ENCODE measurements at places on chromosomes 12 and 14.

DNA sequence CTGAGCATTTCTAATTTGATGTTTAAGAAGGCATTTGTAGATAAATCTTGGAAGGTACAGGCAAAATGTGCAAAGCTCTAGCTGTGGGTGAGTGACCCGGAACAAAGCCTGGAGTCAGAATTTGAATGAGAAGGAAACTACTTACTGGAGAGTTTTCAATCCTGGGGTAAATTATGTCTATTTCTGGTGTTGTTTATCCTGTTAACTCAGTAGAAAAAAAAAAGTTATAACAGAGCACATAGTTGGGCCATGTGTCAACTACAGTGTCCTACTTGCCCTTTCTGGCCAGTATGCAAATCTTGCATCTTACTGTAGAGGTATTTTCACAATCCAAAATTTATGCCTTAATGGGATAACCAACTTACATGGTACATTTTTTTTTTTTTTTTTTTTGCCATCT is 182.3 kb downstream of the SYNE2 start:
- DNase-seq = no peak

DNA sequence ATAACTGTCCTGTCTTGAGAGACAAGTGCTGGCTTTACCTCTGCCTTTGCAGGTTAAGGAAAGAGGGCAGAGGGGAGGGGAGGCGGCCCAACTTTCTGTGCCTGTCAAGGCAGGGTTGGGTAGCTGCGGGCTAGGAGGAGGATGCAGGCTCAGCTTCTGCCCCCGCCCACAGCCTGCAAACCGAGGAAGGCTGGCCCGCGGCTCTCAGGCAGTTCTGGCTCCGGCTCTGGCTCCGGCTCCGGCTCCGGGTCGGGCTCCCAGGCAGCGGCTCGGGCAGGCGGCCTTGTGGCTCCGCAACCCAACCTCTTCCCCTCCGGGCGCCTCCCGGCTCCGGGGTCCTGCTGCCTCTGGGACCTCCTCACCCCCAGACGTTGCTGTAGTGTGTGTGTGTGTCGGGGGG is 92.9 kb downstream of the TMEM30B start:
- no peak for DNase-seq

DNA sequence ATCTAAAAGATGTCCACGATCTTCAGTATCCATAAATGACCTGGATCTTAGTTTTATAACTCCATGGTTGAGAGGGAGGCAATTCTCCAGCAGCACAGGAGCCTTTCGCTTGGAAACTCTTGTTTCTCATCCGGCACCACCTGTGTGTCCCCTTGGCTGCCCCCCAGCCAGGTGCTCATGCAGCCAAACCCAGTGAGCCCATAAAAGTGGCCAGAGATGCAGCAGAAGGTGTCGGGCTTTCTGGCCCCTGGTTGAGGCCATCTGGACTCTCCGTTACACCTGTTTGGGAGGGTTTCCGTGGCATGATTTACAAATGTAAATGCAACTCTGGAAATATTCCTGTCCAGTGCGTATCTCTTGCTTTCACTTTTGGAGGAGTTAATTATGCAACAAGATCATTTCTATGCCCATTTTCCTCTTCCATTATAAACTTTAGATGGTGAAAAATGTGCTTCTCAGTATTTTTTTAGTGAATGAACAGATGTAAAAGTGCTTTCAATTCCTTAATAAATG is 291.1 kb downstream of the DIO2 start:
- no peak for DNase-seq

DNA sequence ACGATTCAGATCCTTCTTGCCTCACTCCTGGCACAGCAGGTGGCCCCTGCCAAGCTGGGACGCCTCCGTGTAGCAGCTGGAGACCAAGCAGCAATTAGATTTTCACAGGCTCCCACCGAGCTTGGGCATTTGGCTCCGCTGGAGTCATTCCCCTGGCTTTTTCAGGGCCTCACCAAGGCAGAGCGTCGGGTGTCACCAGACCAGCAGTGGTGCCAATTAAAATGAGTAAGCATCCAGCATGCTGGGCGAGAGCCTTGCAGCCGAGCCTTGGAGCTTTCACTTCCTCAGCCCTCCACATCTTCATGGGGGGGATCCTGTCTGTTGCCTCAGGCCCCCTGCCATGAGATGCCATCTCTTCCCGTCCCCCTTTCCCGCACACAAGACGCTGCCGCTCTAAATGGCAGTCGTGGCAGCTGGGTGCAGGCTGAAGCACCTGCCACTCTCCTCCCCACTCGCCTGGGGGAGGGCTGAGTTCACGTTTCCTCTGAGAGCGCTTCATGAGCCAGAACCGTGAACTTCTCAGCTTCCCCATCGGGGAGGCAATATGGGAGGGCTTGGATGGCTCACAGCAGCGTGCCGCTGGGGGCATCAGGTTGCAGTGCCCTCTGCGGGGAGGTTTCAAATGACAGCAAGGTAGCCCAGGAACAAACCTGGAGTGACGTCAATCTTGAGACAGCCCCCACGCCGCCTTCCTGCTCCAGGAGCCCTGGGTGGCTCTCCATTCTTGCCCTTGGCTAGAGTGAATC is 11.7 kb downstream of the TPCN1 start:
- peak; percentile 86 for DNase-seq

DNA sequence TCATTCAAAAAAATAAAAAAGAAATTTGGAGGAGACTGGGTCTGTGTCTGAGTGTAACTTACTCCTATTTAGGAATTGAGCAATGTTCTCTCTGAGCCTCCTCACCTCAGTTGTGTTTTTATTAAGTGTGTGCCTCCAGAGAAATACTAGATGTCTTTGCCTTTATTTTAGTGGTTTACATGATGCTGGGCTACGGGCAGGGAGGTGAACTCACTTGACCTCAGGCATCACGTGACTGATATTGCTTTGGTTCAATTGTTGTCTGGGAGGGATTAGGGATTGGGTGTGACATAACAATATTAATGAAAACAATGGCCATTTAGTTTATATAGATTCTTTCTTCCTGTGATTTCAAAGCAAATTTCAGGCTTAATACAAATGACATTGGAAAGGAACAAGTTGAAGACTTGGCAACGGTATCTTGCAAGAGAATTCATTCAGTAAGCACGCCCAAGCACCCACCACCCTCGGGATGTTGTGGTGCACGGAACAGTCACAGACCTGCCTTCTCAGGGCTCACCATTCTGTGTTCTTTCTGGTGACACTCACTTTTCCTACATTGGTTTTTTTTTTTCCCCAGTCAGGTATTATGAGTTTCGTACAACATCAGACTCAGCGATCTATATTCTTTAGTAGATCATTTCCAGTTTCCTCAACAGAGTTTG is 77.5 kb downstream of the BMP4 start:
- DNase-seq = no peak

DNA sequence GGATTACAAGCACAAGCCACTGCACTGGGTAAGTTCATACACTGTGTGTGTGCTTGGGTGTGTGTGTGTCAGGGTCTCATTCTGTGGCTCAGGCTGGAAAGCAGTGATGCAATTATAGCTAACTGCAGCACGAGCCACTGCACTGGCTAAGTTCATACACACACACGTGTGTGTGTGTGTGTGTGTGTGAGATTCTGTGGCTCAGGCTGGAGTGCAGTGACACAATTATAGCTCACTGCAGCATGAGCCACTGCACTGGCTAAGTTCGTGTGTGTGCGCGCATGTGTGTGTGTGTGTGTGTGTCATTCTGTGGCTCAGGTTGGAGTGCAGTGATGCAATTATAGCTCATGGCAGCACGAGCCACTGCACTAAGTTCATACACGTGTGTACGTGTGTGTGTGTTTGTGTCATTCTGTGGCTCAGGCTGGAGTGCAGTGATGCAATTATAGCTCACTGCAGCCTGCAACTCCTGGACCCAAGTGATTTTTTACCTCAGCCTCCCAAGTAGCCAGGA is 85.4 kb downstream of the HECTD1 start:
- DNase-seq = no peak

GRCh38 chr14:75705014-75705413 is 44.0 kb downstream of the TTLL5 start:
- no peak for DNase-seq

DNA sequence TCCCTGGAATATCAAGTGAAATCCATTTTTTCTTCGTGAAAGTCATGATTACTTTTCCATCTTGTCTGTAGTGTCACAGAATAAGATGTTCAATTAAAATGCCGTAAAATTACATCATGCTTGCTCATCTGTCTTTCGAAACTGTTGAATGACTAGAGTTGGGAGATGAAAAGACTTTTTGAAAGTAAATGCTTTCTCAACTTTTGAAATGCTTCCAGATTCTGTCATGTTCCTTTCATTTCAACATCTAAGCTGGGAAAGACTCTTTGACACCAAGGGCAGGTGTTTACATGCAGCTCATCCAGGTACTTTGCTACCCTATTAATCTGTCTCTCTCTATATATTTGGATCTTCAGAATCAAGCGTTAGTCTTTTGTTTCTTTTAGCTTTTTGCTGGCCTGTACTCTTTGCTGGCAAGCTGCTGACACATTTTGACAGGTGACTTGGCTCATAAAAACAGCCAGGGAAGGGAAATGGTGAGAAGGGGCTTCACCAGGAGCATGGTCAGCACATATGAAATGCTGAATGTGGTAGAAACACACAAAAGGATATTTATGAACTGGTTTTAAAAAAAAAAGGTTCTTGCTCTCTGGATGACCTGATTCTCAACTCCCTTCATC is 77.0 kb upstream of the METAP2 start:
- no peak for DNase-seq

- DNase-seq = no peak
Observed at GRCh38 chr12:1523046-1523445, 71.3 kb downstream of the FBXL14 start.
